Transverse colon (tissue), 4 donors: ENCODE measurements at places on chromosomes 6 and 20. TPM values are rescaled to one million over a fixed set of nuclear protein-coding genes. Genes with fewer than 3 reads are reported as not detected.

GRCh38 chr6:116419069-116419786 lies 41.9 kb upstream of the CALHM6 start:
- no peak for DNase-seq

- no peak for DNase-seq
These were observed 9.4 kb upstream of the FANCE start for GRCh38 chr6:35442693-35443092.

DNA sequence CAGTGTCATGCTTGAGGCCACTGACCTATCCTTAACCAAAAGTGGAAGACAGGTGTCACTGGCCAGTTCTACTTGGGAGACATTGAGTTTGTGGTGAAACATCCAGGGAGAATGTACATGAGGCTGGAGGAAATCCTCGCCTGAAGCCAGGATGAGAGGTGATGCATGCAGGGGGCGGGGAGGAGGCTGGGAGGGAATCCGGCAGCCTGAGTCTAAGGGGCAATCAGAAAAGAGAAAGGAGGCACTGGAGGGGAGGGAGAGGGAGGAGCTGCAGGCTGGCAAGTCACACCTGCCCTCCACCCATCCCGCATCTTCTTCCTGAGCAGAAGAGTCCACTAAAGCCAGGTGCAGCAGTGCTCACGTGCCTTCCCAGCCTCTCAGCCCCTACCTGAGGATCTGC lies 14.9 kb upstream of the DDO start:
- DNase-seq, result no peak

GRCh38 chr6:33171016-33171879 lies 21.0 kb downstream of the COL11A2 start:
- no peak for DNase-seq

RGL2 gene
- 27.9 TPM for total RNA-seq

PTPRA gene
- 42.2 TPM for total RNA-seq
